Ammon's horn (tissue), 1 donor: ENCODE measurements at places on chromosomes 12 and 14.

- peak; percentile 75 for DNase-seq
Observed at GRCh38 chr14:66038618-66039017, 447.6 kb upstream of the CCDC196 start.

DNA sequence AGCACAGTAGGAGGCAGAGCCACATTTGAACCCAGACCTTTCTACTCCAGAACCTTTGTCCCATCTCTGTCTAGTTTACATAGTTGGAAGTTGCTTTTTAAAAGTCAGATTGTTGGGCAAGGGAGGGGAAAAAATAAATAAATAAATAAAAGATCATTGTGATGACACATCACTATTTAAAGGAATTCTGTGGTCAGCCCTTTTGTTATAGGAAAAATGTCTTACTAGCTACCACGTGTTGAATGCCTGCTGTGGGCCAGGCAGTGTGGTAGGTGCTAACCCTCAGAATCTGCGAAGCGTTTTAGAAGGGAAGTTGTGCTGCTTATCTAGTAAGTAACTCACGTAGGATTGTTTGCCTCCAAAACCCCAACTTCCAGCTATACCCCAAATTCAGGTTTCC lies 62.3 kb downstream of the BHLHE41 start:
- DNase-seq: no peak

DNA sequence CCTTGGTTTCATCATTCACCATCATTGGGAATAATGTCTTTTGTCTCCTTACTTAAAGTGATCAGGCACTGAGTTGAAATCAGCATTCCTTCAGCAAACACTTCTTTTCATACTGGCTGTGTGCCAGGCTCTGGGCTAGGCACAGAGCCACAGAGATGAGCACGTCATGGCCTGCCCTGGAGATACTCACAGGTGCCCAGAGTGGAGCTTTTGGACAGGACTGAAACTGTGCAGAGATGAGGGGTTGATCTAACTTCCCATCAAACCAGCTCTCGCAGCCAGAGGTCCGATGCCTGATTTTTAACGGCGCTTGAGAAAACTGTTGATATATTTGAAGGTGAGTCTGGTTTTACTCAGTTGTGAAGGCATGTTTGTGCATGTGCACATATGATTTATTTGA lies 43.1 kb downstream of the CACNA1C start:
- DNase-seq: no peak

GRCh38 chr14:92939699-92940098 lies 16.7 kb downstream of the CHGA start:
- no peak for DNase-seq

GRCh38 chr12:60684988-60685655 lies 1089.3 kb downstream of the SLC16A7 start:
- no peak for DNase-seq

DNA sequence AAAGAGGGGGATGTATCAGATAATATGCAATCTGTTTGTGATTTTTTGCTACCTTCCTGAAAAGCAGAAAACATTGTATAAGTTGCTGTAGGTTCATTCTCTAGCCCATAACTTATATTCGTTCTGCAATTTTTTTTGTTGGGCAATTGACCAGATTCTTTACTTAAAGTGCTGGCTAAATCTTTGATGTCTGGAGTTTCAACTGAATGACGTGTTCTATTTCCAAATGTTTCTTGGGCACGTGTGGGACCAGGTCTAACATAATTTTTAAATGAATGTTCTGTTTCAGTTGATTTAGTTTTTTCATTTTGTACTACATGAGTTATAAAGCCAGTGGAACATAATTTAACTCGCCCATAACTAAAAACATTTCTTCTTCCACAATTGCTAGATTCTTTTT lies 3.8 kb downstream of the MLH3 start:
- no peak for DNase-seq

DNA sequence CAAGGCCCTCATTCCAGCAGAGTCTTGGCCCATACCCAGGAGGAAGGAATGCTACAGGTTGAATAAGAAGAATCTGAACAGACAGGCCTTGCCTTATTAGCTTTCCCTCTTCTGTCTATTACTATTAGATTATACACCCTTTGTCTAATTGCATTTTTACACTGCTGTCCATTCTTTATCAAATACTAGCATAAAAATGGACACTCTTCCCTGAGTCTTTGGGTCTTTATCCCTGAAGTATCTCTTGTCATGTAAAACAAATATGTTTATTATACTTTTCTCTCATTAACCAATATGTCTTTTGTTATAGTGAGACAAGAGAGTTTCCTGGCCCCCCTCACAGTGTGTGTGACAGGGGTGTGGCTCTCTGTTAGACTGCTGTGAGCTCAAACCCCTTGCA lies 897.4 kb upstream of the SEL1L start:
- no peak for DNase-seq

DNA sequence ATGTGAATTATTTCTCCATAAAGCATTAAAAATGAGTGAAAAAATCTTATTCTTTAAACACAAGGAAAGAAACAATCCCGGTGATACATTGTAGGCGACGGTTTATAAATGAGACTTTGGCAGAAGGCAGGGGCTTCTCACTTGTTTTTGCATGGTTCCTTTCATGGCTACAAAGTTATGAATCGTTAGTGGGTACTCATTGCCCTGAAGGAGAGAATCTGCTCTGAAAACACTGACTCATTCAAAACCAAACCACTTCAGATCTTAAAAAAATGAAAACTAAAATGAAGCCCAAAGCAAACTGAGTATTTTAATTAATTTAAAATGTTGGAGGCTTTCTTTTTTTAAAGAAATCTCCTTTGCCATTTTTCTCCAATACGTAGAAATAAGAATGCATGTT lies 41.4 kb upstream of the AMIGO2 start:
- DNase-seq: no peak

- no peak for DNase-seq
Observed at GRCh38 chr12:9706086-9706685, 26.7 kb downstream of the CLECL1 start.

GRCh38 chr12:131340616-131341210 lies 370.2 kb upstream of the SFSWAP start:
- no peak for DNase-seq

DNA sequence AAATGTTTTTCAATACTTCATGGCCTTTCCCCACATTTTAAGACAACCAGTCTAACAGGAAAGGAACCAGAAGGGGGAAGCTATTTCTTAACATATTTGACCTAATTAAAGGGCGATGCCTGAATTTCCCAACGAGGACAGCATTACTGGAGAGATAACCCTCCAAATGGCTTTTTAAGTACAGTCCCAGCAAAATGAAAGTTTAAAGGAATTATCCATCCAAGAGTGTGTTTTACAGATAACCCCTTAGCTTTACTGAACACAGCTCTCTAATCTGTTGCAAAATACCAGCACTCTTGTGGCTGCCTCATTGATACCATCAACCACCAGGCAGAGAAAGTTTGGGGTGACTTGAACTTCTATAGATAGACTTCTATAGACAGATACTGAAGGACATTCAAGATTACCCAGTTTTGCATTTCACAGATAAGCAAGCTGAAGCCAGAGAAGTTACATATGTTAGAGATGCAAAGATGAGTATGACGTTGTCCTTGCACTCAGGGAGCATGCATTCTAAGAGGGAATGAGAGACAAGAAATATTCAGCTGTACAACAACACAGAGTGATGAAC lies 41.3 kb upstream of the DUSP6 start:
- DNase-seq: no peak

GRCh38 chr14:68253878-68254528 lies 434.4 kb downstream of the RAD51B start:
- DNase-seq: no peak

- no peak for DNase-seq
Observed at GRCh38 chr14:86777963-86778602, 1214.9 kb downstream of the GALC start.
